Bronchial epithelial cell (primary cell): ENCODE measurements at places on chromosomes 3 and 15.

GRCh38 chr15:68278595-68279405 is 1.3 kb downstream of the FEM1B start:
- peak; percentile 29 for DNase-seq

DNA sequence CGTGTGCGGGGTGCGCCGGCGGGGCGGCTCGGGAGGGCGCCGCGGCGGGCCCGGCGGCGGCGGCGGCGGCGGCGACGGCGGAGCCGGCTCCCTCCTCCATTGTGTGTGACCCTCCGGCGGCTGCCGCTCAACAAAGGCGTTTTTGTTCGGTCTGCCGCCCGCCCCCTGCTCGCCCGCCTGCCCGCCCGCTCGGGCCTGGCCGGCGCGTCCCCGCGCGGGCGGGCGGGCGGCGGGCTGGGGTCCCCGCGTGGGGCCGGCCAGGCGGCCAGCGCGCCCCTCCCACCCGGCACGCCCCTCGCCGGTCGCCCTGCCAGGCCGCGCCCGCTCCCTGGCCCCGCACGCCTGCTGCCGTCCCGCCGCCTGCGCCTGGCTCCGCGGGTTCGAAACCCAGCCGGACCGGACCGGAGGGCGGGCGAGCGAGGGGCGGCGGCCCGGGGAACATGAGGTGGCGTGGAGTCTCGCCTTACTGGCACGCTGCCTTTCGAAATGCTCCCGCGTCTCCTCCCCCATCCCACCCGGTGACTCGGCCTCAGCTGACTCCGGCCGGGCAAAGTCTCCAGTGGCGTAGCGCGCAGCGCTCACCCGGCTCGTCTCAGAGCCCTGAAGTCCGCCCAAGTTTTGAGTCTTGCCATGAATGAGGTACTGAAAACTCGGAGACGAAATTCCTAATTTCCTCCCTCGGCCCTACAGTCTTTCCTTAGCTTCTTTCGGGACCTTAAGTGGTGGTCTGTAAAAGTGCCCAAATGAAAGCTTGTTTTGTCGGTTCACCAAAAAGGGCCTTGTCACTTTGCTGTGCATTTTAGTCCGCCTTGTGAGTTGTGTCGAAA is 588 bp downstream of the MAPK6 start:
- DNase-seq: peak; percentile 76

GRCh38 chr3:77326586-77326985 is 286.7 kb downstream of the ROBO2 start:
- no peak for DNase-seq

DNA sequence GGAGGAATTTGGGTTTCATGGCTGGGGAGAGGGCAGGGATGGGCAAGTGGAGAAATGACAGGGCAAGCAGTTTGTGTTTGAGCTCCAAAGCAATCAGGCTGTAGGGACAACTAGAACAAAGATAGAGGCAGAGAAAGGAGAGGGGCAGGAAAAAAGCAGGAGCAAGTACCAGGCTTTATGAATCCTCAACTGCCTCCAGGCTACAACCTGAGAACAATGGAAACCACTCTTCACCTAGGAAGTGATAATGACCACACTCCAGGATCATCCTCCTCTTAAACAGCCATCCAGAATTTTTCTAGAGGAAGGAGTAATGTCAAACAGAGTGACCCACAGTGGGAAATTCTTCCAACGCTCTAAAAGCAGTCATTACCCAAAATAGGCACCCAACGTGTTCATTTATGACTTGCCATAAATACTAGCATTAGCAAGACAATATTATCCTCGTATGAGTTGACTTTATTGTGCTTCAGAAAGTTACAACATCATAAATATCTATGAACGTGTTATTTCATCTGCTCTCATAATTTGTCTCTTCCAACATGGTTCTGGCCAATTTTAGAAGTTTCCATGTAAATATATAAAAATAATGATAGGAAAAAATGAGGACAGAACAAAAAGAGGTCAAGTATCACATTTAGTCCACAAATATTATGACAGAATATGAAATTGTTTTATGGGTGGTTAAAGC is 50.5 kb downstream of the TNFAIP8L3 start:
- DNase-seq: no peak

- no peak for DNase-seq
Observed at GRCh38 chr3:183818041-183818620, 7.2 kb downstream of the MAP6D1 start.

- DNase-seq: no peak
Observed at GRCh38 chr15:69489073-69489571, 36.5 kb downstream of the RPLP1 start.

GRCh38 chr3:115808244-115808643 is 184.9 kb downstream of the GAP43 start:
- no peak for DNase-seq

- no peak for DNase-seq
Observed at GRCh38 chr3:133268726-133269134, 131.1 kb upstream of the BFSP2 start.

DNA sequence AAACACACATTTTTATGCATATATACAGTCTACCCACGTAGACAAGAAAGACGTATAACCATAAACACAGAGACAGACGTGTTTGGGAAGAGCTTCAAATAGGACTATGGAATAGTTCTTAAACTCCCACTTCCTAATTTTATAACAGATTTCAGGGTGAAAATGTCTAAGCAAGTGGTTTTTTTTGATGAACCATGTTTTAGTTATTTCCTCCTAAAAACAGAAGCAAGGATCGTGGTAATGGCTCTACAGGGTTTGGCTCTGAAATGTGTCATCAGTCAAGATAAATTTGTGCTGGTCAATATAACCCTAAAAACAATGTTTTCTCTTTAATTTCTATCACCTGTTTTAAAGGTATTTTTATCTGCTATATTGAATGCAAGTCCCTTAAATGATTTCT is 58.2 kb downstream of the FMN1 start:
- no peak for DNase-seq

DNA sequence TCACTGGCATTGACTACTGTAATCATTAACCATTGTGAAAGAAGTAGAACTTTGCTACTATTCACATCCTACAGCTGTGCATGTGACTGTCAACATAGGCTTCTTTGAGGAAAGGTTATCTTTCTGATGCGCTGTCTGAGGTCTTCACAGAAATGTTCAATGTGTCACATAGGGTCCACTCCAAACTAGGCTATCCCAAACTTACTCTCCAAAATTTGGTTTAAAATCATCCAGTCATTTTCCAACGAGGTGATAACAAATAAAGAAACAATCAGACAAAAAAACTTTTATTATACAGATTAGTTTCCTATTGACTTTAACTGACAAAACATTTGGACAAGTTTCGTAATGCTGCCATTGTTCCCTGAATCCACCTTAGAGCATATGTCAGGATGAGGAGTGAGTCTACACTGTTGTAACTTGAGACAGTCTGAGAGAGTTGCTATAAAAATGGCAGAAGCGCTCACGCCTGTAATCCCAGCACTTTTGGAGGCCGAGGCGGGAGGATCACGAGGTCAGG is 511.6 kb downstream of the PLOD2 start:
- no peak for DNase-seq

DNA sequence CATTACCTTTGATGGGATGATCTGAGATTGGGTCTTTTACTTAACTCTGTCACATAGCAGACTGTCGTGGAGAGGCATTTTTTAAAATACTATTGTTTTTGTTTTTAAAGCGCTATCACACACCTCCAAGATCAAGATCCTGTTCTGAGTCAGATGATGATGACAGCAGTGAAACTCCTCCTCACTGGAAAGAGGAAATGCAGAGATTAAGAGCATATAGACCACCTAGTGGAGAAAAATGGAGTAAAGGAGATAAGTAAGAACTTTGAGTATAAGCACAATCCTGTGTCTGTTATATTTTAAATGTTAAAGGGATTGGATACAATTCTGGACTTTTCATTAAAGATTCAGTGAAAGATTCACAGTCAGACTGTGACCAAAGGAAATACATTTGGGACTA is 18.4 kb upstream of the ZBTB47 start:
- DNase-seq: peak; percentile 77

GRCh38 chr15:94671858-94672532 is 440.6 kb downstream of the MCTP2 start:
- no peak for DNase-seq

- no peak for DNase-seq
Observed at GRCh38 chr15:40925495-40925862, 3.7 kb upstream of the DLL4 start.

- peak; percentile 51 for DNase-seq
Observed at GRCh38 chr15:61834076-61834697, 226.1 kb downstream of the VPS13C start.

DNA sequence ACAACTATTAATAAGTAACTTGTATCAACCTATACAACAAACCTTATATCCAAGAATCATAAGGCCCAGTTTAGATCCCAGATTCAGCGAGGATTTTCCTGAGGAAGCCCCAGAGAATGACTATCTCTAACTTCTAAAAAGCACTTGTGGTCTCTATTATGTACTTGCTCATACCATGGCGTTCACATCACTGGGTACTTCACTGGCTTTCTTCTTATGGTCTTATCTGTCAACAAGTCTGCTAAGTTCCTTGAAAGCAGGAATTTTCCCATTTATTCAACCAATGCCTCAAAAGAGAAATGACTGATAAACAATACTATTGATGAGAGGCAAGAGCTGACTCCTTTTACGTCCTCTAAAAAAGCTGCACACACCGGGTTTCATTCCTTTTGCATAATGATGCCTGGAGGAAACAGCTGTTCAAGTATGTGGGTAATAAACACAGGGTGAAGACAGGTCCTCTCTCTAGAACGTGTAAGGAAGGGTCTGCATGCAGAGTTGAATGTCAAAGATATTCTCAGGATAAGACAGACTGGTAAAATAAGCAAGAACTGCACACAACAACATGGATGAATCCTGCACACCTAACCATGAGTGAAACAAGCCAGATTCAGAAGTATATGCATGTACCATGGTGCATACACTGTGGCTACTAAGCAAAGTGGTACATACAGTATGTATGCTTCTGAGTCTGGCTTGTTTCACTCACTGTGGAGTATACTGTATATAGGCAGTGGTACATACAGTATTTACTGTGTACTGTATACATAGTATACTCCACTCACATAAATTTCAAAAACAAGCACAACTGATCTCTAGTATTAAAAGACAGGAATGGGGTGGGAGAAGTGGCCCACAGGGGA is 408.7 kb downstream of the SHQ1 start:
- no peak for DNase-seq

DNA sequence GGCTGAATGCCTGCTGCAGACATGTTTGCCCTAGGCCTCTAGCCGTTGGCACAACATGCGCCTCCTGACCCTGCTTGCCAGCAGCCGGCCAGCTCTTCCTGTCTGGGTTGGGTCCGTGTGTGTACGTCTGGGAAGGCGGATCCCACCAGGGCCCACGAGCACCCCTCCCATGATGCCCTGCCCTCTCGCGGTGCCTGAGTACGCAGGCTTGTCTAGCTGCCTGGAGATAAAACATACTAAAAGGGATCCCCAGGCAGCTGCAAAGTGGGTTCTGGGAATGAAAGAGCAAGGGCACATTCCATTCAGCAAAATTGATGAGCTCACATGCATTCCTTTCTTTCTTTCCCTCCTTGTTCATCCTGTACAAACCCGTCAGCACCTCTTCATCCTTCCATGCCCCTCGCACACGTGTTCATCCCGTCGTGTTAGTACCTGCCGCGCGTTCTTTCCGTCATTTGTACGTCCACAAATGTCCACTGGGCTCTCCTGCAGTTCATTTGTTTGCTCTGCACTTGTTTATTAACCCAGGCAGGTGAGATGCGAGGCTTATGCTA is 74.3 kb downstream of the FBLN2 start:
- peak; percentile 98 for DNase-seq

DNA sequence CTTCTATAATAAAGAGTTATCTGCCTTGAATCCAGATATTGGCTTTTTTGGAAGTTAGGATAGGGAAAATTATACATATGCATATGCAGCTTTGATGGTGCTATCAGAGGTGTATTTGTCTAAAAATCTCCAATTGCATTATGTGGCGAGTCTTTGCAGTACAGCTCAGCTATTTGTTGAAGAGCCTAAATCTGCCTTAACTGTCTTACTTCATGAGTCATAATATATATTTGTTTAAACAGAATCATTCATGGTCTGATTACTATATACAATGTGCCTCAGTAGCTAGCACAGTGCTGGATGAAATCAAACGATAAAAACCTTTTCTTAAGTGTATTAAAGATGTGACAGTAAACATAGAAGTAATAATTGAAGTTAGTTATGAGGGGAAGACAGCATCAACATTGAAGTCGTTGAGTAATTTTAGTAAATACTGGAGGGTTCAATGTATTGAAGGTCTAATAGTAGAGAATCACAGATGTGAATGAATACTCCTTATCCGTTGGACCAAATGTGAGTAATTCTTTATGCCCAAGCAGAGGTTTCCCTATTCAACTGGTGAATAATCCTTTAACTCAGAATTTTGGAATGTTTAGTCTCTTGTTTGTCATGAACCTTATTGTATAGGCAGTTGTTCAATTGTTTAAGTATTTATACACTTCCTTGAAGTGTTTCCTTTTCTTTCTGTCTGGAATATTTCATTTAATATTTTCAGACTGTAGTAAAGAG is 74.8 kb upstream of the NAALADL2 start:
- DNase-seq: peak; percentile 87

- DNase-seq: no peak
Observed at GRCh38 chr3:187639927-187640568, 30.1 kb downstream of the SST start.

- no peak for DNase-seq
Observed at GRCh38 chr3:65948841-65949573, 89.7 kb downstream of the MAGI1 start.

GRCh38 chr3:72233571-72233970 is 448.6 kb upstream of the PROK2 start:
- DNase-seq: no peak

DNA sequence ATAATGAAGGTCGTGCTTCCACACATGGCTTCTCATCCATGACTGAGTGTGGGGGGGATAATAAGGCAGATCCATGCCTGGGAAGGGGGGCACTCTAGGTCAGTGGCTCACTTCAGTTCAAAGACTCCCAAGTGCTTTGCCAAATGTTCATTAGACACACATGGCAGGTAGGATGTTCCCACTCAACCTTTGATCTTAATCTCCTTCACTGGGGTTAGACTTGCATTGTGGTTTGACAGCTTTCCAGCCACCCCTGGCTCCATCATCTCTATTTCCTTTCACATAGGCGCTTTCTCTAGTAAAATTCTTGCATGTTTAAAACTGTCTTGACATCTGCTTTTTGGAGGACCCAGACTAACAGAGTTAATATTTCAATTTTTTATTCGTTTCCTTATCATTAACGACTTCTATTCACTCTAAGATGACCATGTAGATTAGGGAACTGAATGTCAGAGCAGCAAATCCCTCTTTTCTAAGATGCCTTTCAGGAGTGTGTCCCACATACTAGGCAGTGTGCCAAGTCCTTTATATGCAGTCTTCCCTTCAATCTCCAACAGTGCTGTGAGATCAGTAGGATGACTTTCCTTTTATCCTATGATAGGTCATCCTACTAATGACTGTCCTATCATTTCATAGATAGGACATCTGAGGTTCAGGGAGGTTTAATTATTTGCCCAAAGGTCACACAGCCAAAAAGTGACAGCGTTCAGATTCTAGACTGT is 57.9 kb downstream of the BTD start:
- no peak for DNase-seq

GRCh38 chr15:56725386-56725785 is 7.9 kb downstream of the ZNF280D start:
- DNase-seq: no peak

GRCh38 chr3:184284696-184285095 is 8.9 kb downstream of the ECE2 start:
- DNase-seq: peak; percentile 64

GRCh38 chr15:50740955-50741354 is 24.6 kb downstream of the SPPL2A start:
- no peak for DNase-seq
